ENCODE measurements at places on chromosomes 16 and 17. TPM values are rescaled to one million over a fixed set of nuclear protein-coding genes. Genes with fewer than 3 reads are reported as not detected.

KCTD19 gene
- under 0.01 TPM for total RNA-seq

ATP1B2 gene
- total RNA-seq = not detected

KIF2B gene
- total RNA-seq = not detected

CCDC40 gene
- 3.0 TPM for total RNA-seq

PRSS53 gene
- total RNA-seq = 0.88 TPM

VEZF1 gene
- 36.5 TPM for total RNA-seq

LAT gene
- 1.1 TPM for total RNA-seq

SHBG gene
- 1.8 TPM for total RNA-seq

SYT17 gene
- 0.66 TPM for total RNA-seq

CHP2 gene
- not detected for total RNA-seq

SCGB1C2 gene
- not detected for total RNA-seq

ASPHD1 gene
- 9.2 TPM for total RNA-seq

OXLD1 gene
- total RNA-seq = 21.4 TPM

RAB40B gene
- total RNA-seq = 1.8 TPM

ACSM5 gene
- total RNA-seq = not detected

ABCC11 gene
- total RNA-seq = under 0.01 TPM

MILR1 gene
- total RNA-seq = 10.7 TPM

USP22 gene
- 345 TPM for total RNA-seq

HSD11B2 gene
- under 0.01 TPM for total RNA-seq

FOXL1 gene
- total RNA-seq = 1.1 TPM

SLC9A5 gene
- total RNA-seq = 1.6 TPM

PRSS21 gene
- not detected for total RNA-seq

SLC16A11 gene
- total RNA-seq = not detected

TRPV3 gene
- total RNA-seq = 5.5 TPM

Measured in placental pericyte (primary cell).